ENCODE measurements at places on chromosomes 7 and 10.

DNA sequence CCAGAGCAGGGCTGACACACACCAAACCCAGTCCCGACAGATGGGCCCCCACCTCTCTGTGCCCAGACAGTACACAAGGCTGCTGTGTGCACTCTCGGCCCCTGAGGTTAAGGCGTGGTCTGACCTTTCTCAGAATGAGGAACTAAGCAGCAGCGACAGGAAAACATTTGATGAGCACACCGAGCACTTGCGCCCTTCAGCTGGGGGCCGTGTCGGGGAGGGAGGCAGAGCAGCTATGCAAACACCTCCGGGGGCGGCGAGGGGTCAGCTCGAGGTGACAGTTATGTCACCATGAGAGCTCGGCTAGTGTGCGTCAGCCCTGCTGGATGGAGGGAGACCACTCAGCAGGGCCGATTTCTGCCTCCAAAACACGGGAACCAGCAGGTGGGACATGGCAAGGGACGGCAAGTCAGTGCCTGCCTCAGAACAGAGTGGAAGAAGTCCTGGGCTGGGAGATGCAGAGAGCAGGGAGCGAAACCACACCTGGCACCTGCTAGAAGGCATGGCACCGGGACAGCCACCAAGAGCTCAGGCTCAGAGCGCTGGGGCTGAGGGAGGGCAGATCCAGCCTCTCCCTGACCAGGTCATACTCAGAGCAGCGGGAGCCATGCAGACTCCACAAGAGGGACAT is 57.4 kb downstream of the CHST15 start:
- DNase-seq = peak; percentile 30

GRCh38 chr10:126376956-126377355 is 11.3 kb downstream of the ADAM12 start:
- no peak for DNase-seq

DNA sequence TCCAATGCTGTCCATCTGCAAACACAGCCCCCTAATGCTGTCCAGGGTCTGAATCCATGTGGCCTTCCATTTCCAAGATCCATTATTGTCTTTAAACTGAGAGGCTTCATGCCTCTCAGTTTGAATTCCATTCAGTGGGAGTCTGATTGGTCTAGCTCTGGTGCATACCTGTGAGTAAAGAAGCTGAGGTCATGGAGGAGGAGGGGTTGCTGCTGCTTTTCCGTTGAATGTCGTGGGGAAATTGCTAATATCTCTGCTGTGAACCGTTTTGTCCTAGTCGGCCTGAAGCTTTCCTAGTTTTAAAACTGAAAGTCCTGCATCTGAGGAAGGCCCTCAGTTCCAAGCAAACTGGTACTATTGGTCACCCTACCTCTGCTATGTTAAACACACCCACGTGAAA is 17.7 kb downstream of the SH2D4B start:
- no peak for DNase-seq

DNA sequence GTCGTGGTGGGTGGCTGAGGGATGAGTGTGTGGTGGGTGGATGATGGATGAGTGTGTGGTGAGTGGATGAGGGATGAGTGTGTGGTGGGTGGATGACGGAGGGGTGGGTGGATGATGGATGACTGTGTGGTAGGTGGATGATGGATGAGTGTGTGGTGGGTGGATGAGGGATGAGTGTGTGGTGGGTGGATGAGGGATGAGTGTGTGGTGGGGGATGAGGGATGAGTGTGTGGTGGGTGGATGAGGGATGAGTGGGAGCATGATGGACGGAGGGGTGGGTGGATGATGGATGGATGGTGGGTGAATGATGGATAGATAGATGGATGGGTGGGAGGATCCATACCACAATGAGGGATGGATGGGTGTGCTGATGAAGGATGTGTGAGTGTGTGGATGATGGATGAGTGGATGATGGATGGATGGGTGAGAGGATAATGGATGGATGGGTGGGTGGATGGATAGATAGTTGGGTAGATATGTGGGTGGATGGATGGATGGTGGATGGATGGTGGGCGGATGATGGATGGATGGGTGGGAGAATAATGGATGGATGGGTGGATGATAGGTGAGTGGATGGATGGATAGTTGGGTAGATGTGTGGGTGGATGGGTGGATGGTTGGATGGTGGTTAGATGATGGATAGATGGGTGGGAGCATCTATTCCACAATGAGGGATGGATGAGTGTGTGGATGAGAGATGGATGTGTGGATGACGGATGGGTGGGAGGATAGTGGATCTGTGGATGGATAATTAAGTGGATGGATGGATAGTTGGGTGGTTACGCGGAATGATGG is 266.8 kb downstream of the CELF2 start:
- no peak for DNase-seq

- DNase-seq = no peak
Observed at GRCh38 chr7:108328174-108328651, 128.0 kb downstream of the NRCAM start.

DNA sequence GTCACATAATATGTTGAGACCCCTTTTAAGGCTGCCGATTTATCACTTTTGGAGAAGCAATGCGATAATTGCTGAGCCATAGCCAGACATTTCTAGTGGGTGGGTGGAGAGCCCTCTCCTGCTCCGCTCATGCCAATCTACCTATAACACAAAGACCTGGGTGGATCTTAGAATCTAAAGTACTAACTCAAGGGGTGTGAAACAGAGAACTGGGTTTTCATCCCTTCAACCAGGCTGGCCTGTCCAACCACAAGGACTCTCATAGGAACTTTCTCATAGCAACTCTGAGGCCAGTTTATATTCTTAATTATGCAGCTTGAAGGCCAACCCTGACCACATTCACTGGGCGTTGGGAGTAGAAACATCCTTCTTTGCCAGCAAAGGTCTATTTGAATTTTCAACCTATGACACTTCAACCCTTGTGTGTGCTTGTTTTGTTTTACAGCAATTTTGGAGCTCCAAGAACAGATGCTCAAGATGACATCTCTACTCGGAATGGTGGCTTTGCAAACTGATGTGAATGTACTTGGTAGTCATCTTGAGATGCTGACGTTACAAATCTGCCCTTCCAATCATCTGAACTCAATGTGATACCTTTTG is 1198.2 kb upstream of the AUTS2 start:
- DNase-seq = no peak
